ENCODE measurements at places on chromosomes 5 and 9.

- DNase-seq, result no peak
These were observed 20.8 kb downstream of the PAPPA start for GRCh38 chr9:116174347-116174746.

DNA sequence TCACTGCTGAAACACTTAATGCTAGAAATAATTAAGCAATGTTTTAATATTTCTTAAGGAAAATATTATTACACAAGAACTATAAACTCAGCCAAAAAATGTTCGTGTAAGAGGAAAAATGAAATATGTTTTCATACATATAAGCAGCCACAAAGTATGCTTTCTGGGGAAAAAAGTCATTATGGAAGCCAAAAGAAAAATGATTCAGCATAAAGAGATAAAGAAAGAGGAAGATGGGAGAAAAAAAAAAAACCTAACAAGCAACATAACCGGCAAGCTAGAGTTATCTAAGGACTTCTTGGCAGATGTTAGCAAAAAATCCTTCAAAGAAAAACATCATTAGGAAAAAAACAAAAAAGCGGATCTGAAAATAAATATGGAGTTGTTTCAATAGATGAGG is 179.1 kb downstream of the MUSK start:
- no peak for DNase-seq

DNA sequence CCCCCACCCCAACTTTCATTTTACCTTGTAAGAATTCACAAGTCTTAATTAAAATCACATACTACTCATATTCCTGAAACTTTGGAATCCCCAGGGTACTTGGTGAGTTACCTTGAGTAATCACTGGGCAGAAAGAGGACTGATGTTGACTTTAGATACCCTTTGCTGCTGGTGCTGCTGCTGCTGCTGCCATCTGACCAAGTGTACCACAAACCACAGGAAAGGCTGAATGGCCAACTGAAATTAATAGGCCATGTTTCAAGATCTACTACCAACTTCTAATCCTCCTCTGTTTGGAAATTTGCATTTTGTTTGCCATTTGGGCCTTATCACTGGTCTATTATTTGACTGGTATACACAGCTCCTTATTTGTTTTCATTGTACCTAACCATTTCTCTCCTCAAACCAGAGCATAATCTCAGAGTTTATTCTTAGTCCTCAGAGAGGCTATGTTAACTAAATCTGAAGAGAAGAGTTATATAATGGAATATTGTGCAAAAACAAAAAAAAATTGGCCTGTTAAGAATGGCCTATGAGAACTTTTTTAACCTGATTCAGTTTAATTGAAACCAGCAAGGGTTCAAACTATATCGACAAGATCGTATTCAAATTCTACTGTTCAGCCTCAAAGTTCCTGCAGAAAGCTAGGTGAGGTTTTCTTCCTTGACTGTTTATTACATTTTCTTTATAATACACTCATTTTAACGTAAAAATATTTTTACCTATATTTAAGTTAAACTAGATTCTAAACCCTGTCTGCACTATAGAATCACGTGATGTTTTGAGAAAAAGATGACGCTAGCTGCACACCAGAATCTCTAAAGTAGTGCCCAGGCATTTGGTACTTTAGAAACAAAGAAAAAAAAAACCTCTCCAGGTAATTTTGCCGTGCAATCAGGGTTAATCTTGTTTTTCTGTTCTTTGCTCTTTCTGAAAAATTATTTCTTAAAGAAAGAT is 13.1 kb downstream of the SELENOP start:
- DNase-seq, result no peak

GRCh38 chr9:112248722-112249121 is 73.6 kb upstream of the SUSD1 start:
- no peak for DNase-seq

DNA sequence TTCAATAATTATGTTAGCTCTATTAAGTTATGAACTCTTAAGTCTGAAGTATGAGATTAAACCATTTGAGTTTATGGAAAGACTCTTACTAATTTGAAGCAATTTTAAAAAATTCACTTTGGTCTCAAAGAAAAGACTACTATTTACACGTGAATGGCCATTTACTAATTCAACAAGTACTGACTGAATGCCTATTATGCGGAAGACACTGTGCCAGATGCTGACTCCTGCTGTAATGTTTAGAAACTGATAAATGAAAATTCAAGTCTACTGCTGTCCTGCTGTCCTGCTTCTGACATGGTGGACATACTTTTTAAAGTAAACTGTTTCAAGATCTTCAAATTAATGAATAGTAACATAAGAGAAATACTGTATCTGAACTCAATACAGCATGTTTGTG is 116.2 kb downstream of the MPDZ start:
- DNase-seq, result no peak

DNA sequence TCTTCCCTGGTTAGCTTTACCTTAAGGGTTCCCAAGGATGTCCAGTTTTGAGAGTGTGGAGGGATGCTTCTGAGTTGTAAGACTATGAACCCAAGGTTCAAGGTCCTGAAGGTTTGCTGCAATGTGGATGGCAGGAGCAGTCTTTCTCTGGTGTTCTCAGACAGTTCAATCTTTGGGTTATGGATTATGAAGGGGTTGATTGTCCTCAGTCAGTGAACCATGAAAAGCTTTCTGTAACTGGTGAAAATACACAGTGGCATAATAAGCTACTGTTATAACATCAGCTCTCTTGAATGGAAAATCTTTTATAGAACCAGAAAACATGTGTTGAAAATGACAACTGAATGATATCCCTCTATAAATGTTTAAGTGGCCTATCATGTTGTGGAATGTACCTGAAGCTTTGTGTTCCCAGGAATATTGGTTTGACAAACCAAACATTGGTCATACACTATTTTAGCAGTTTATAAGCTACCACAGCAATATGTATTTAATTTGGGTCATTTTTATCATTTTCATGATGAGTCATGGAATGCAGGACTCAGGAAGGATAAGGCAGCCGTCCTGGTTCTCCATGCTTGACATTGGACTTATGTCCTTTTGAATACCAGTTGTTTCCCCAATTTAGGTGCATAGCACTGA is 1041.8 kb upstream of the ARRDC3 start:
- no peak for DNase-seq

- no peak for DNase-seq
These were observed 564.9 kb downstream of the SEMA5A start for GRCh38 chr5:8981016-8981415.

All from stimulated activated CD8-positive, alpha-beta memory T cell treated with anti-CD3 and anti-CD28 coated beads, Interleukin-2, amount 100 ng/mL, for 1 hour (primary cell).